Substantia nigra (tissue), 51 donors: ENCODE measurements at places on chromosomes 5 and 9.

DNA sequence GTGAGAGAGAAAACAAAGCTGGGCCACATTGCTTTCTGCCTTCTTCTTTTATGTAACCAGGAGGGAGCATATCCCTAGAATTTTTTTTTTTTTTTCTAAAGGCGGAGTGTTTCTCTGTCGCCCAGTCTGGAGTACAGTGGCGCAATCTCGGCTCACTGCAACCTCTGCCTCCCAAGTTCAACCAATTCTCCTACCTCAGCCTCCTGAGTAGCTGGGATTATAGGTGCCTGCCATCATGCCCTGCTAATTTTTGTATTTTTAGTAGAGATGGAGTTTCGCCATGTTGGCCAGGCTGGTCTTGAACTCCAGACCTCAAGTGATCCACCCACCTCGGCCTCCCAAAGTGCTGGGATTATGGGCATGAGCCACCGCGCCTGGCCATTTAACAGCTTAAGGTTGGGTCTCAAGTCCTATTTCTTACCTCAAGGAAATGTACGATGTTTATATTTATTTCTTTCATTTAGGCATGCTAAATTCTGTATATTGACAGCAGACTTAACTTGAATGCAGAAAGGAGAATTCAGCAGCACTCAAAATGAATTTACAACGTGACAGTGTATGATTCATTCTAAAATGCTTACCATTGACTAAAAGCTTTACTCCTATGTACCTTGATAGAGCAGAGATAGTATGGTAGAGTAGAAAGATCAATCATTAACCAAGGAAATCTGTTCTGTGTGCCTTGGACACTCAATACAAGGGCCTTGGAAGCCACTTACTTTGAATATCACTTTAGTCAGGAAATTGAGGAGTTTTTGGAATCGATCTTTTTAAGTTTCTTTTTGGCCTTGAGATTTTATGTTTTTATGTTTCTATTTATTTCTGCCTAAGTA, 100.9 kb downstream of the F2RL2 start:
- DNase-seq: no peak

GRCh38 chr9:29514862-29515261, 1941.6 kb upstream of the C9orf72 start:
- no peak for DNase-seq

GRCh38 chr5:119452060-119452372, 281 bp upstream of the HSD17B4 start:
- DNase-seq: no peak

DNA sequence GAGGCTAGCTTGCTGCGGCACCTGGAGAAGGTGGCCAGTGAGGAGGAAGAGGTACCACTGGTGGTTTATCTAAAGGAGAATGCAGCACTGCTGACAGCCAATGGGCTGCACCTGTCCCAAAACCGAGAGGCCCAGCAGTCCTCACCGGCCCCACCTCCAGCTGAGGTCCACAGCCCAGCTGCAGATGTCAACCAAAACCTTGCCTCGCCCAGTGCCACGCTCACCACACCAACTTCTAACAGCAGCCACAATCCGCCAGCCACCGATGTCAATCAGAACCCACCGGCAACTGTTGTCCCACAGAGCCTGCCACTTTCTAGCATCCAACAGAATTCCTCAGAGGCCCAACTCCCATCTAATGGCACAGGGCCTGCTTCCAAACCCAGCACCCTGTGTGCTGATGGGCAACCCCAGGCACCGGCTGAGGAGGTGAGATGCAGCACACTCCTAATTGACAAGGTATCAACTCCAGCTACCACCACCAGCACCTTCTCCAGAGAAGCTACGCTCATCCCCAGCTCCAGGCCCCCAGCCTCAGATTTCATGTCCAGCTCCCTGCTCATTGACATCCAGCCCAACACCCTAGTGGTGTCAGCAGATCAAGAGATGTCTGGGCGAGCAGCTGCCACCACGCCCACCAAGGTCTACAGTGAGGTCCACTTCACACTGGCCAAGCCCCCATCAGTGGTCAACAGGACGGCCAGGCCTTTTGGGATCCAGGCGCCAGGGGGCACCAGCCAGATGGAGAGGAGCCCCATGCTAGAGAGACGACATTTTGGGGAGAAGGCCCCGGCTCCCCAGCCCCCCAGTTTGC, 8.0 kb downstream of the SYNPO start:
- no peak for DNase-seq

DNA sequence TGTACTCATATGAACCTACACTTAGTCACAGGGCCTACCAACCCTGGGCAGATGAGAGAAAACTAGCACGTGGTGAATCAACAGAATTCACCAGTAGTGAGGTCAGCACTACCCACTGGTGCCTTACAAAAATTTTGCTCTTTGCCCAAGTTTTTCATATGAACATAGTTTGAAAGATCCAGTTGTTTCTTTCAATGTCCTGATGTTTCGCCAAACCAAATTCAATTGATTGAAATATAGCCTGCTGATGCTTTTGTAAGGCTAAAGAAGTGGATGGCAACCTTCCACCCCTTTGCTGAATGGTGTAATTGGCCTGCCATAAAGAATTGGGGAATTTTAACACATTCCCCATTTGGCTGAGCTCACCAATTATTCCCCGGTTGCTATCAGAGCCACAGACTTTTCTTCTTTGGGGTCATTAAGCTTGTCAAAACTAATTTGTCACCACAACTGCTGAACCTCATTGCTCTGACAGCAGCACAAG, 339.2 kb downstream of the GLIS3 start:
- no peak for DNase-seq
